ENCODE measurements at places on chromosomes 3 and 15. TPM values are rescaled to one million over a fixed set of nuclear protein-coding genes. Genes with fewer than 3 reads are reported as not detected.

The SLC9C1 gene
- not detected for total RNA-seq

The NR1I2 gene
- total RNA-seq: 0.26 TPM

- DNase-seq: no peak
These were observed 21.5 kb upstream of the MTHFS start for GRCh38 chr15:79918278-79918677.

- DNase-seq: no peak
These were observed 81.6 kb downstream of the STT3B start for GRCh38 chr3:31614162-31614921.
